ENCODE measurements at places on chromosomes 3 and 15.

GRCh38 chr15:66647358-66647757, 54.7 kb upstream of the SMAD6 start:
- DNase-seq: no peak

DNA sequence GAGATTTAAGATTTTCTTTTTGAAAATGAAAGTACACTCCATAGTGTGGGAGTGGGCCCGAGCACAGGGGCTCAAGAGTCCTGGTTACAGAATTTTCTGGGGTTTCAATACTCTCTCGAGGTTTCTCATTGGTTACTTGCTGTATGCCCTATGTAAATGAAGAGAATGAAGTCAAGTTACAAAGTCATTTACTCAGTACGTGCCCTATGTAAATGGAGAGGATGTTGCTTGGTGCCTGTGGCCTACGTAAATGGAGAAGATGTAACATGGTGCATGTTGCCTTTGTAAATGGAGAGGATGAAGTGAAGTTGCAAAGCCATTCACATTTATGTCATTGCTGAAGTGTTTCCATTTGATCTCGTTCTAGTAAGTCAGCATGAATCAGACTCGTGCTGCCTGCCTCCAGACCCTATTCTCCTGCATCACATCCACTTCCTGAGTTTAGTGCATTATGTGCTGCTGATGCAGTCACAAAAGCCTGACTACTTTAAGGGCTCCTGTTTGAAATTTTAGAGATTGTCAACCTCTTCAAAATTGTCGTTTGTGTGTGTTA, 302.0 kb downstream of the ZBBX start:
- no peak for DNase-seq

- no peak for DNase-seq
Measured at GRCh38 chr3:196273655-196274054, 13.9 kb downstream of the PCYT1A start.

DNA sequence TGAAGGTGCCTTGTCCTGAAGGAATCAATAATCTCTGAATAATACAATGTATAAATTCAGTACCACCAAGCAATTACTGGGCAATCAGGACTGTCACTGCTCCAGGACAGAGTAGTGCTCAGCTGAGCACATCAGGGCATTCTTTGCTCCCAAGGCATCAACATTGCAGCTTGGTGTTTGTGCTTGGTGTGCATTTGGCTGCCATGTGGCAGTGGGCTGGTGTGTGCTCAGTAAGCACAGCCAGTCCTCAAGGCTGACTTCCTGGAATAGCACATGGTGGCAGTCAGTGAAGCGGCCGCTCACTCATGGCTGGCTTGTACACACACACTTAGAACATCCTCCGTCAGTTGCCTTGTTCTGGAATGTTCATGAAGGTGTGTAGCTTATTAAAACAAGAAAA, 217.0 kb downstream of the EPHB1 start:
- no peak for DNase-seq

GRCh38 chr3:122989856-122990575, 37.5 kb downstream of the SEMA5B start:
- no peak for DNase-seq

DNA sequence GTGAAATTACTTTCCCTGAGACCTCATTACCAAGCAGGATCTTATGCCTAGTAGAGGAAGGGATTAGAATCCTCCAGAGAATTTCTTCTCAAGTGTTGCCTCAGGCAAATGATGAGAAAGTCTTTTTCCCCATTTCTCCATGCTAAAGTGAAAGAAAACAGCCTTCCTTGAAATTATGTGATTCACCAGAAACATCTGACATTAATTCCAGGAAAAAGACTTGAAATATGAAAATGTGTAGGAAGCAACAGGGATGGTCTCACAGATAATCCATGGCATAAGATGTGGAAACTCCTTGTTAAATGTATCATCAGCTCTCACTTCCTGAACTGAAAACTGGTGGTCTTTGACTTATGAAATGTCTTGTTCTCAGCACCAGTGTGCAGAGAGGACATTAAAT, 17.9 kb upstream of the ABI3BP start:
- no peak for DNase-seq

DNA sequence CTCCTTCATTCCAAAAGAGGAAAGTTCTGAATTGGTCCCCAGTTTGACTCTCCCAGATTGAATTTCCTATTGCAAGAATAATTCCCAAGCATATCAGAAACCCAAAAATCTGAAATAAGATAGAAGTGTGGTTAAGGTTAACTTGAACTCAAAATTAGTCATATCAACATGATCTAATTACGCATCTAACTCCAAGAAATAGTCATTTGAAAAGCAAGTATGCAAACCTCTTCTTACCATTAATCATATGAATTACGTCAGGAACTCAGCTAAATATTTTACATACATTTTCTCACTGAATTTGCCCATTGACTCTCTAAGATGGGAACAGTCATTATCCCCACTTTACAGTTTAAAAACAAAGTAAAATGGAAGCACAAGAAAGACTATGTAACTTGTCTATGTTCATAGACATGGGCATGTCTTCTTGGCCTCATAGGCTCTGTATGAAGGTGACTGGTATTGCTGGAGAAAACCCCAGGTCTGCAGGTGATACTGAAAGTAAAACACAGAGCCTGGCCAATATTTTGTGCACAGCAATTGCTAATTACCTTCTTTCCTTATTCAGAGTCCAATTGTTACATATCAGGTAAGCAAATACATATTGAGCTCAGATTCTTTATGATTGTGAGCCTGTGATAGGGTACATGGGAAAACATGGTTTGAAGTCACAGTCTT, 139.2 kb downstream of the ATP8B4 start:
- no peak for DNase-seq

DNA sequence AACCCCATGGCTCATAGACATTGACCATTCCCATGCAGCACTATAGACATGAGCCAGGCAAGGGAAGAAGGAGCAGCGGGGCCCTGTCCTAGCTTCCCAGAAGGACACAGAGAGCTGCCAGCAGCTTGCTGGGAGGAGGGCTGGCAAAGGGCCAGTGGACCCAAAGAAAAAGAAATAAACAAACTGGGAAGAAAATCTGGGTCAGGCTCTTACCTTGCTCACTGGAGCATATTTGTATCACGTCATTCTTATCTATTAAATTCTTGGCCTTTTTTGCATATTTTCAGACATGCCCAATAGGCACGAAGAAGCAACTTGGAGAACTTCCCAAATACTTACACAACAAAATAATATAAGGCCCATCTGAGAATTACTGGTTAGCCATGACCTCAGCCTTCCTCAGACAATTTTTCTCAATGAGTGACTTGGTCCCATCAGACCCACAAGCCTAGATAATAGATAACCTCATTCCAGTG, 28.4 kb downstream of the RASGRP1 start:
- no peak for DNase-seq

- DNase-seq: no peak
Measured at GRCh38 chr3:39147711-39148434, 5.5 kb downstream of the CSRNP1 start.

DNA sequence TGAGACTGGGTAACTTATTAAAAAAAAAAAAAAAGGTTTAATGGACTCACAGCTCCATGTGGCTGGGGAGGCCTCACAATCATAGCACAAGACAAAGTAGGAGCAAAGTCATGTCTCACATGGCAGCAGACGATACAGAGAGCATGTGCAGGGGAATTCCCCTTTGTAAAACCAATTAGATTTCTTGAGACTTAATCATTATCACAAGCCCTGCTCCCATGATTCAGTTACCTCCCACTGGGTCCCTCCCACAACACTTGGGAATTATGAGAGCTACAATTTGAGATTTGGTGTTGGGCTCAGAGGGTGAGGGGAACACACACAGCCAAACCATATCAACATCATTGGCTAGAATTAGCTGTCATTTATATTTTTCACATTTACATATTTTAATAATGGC, 221.0 kb downstream of the RSRC1 start:
- no peak for DNase-seq

DNA sequence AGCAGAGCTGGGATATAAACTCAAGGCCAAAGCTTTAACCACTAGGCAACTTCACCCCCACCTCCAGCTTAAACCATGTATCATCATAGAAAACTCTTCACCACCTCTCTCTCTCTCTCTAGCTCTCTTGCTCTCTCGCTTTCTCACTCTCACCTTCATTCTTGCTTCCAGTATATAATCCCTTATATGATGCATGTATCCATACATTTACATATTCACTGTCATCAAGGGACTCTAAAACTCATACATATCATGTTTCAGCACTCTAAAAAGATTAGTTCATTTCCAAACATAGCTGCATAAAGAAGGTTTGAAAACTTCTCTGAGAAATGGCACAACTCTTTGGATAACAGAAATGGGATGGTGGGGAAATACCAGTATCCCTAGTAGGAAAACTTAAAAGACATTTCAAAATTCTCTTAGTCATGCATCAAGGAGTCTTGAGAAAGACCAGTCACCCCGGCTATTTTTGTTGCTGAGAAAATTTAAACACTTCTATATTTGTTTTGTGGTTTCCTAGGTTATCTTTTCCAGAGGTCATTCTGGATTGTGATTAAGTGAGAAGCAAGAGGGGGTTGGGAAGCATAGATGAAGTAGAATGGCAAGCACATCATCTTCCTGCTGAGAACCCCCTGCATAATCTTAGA, 447.8 kb upstream of the THBS1 start:
- DNase-seq: no peak

GRCh38 chr3:69490235-69490634, 104.3 kb upstream of the FRMD4B start:
- no peak for DNase-seq

GRCh38 chr3:33749546-33750210, 31.6 kb upstream of the CLASP2 start:
- no peak for DNase-seq

DNA sequence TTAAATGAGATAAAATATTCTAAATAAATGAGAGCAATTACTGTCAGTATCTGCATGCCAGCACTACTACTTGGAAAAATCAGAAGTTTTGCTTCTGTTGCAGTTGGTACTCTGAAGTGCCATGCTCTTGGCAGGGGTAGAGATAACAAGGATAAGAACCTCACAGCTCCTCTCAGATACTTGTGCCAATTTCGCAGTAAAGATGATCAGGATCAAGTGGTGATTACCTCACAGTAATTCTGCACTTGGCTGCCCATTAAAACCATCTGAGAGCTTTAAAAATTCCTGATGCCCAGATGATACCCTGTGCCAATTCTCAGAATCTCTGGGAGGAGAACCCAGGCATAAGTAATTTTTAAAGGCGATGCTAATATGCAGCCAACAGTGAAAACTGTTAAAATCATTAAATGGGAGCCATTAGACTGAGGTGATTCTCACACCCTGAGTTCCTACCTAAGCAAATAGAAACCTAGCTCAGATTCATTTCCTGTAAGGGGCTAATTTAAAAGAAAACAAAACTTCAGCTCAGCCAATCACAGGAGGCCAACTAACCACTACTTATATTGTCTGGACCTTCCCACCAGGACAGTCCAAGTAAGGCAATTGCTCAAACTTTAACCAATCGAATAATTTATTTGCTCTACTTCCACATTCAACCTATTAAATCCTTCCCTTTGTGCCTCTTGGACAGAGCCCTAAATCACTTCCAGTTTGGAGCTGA, 171.2 kb downstream of the KCNMB2 start:
- no peak for DNase-seq

- no peak for DNase-seq
Measured at GRCh38 chr3:197580253-197580691, 24.5 kb upstream of the BDH1 start.

GRCh38 chr3:120648290-120648689, 33.7 kb downstream of the HGD start:
- no peak for DNase-seq

DNA sequence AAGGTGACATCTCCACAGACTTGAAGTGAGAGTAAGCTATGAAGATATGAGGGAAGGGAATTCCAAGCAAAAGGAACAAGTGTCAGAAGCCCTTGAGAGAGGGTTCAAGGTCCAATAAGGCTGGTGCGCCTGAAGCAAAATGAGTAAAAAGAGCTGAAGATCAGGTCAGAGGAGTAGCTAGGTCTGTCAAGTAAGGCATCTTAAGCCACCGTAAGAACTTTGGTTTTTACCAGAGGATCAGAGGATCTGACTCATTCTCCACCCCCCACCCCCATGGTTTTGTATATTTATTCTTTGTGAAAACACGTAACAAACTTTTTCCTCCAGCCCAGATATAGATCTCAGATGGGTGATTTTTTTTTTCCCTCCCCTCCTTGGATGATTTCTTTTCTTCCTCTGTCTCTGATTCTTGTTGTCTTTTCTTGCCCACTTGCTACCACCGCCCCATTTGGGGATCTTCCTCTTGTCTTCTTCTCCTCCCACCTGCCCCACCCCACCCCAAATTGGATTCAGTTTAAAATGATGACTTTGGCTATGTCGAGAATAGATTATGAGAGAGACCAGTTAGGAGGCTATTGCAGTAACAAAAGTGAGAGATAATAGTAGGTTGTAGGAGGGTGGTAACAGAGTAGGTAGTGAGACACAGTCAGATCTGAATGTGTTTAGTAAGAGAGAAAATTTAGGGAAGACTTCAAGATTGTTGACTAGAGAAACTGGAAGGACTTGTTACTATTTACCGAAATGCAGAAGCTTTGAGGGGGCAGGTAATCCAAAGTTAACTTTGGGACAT, 6.1 kb downstream of the TRMT10C start:
- no peak for DNase-seq

GRCh38 chr3:146650691-146651442, 45.7 kb upstream of the PLSCR5 start:
- no peak for DNase-seq

- DNase-seq: no peak
Measured at GRCh38 chr15:88543065-88543776, 3.3 kb downstream of the DET1 start.

- no peak for DNase-seq
Measured at GRCh38 chr15:60555806-60556205, 76.9 kb upstream of the ICE2 start.

DNA sequence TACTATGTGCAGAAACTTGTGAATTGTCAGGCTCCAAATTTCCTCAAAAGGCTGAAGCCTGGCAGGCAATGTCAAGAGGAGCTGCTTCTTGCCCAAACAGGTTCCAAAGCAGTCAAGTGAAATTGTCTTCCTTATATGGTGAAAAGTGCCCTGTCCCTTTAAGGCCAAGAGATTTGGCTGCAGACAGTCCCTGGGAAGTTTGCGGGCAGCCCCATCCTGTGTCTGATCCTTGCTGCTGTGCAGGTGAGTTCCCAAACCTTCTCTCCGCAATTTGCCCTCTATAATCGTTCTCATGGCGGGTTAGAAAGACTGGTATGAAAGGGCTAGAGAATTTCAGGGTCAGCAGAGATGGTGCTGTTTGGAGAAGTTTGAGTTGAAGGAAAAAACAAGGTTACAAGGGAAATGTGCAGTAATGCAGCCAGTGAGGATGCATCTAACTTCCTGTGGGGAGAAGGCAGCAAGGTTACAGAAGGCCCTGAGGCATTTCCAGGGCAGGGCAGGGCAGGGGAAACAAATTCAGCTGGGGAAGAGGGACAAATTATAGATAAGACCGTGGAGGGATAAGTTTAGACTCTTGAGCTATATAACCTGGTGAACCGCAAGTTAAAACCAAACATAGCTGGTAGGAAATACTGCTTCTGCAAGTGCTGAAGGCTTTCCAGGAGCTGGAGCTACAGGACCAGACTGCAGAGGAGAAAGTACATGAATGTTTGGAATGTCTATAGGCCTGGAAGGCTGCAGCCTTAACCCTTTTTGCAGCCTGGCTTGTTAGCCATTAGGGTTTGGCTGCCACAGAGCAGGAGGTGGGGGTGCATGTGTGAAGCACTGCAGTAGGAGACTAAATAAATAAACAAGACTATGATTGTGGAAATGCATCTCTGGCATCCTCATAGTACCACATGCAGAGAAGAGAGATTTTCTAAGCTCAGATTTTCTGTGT, 256.2 kb upstream of the IL12A start:
- no peak for DNase-seq

All from activated T-helper 1 cell treated with anti-CD3 and anti-CD28 coated beads, Interleukin-2, amount 50 U/mL, for 16 hours (primary cell).